Glomerular endothelial cell (primary cell): ENCODE measurements at places on chromosomes 12 and 14.
A peak's percentile ranks its signal among the peaks of the same experiment; 100 is the strongest.

- DNase-seq = peak; percentile 61
Measured at GRCh38 chr12:118307069-118307954, 65.4 kb downstream of the TAOK3 start.

GRCh38 chr14:69657950-69658355 is 46.6 kb downstream of the SUSD6 start:
- DNase-seq = no peak

GRCh38 chr14:104427131-104427851 is 152.3 kb upstream of the C14orf180 start:
- no peak for DNase-seq

GRCh38 chr14:87847216-87847755 is 145.7 kb downstream of the GALC start:
- no peak for DNase-seq

DNA sequence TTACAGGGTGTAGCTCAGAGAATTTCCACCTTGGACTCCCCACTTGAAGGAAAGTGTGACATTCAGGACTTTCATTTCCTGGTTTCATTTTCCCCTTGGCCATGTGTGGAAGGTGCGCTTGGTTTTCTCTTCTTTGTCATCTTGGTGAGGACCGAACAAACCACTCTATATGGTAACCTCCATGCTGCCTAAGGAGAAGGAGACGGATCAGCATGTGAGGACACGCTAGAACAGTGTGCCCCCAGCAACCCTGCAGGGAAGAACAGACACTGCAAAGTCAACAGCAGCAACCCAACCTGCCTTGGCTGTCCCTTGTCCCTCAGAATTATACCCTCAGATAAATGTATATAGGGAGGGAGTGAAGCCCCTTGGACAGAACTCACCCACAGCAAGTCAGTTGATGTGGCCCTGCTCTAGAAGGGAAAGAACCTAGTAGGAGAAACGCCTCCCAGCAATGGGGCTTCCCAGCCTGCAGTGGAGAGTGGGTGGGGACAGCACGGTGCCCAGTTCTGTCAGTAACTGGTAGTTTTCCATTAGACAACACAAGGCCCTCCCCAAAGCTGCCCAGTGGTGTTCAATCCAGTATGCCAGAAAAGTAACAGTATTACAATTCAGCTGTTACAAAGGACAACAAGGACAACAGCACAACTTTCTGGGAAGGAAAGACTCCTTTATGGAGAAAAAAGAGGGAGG is 18.9 kb upstream of the COCH start:
- DNase-seq = no peak

DNA sequence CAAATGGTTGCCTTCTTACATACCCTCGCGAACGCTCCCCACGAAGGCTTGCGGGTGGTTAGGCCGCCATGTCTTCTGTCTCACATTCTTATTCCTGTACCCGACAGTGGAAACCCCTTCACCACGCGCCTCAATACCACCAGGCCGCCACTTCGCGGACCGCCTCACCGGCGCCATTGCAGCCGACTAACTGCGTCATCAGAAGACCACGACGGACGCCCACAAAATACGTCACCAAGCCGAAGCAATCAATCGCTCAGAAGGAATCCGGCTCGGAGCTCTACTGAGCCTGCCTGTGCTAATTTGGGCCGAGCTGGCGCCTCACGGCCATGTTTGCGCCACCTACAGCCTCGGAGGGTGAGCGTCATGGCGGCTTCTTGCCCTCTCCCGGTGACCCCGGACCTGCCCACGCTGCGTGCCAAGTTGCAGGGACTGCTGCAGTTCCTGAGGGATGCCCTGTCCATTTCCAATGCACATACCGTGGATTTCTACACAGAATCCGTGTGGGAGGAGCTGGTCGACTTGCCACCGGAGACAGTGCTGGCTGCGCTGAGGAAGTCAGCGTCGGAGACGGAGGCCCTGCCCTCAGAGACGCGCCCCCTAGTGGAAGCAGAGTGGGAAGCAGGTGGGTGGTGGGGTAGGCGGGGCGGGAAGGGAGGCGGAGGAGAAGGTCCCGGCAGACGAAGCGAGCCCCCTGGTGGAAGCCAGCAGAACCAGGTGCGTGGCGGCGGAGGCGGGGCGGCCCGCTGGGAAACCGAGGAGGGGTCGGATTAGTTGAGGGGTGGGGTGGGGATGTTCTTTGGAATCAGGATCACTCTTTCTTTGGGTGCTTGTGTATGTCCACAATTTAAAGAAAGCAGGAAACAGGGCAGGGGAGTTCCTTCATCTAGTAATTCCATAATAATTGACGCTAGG is at the start of the genes CCDC59 and METTL25:
Gene CCDC59 (minus strand): TSS at position 188 of the 915 bp plus-strand sequence. CDS start 11 bp downstream, at position 177.
Gene METTL25 (plus strand): TSS at position 330 of the 915 bp plus-strand sequence. CDS start 37 bp downstream, at position 367.
- peak; percentile 94 for DNase-seq
